ENCODE measurements at places on chromosomes 1 and 21.

GRCh38 chr21:42319376-42319775, 4.2 kb upstream of the TFF3 start:
- DNase-seq = no peak

GRCh38 chr1:22861764-22862440, 110.8 kb downstream of the LACTBL1 start:
- DNase-seq = no peak

DNA sequence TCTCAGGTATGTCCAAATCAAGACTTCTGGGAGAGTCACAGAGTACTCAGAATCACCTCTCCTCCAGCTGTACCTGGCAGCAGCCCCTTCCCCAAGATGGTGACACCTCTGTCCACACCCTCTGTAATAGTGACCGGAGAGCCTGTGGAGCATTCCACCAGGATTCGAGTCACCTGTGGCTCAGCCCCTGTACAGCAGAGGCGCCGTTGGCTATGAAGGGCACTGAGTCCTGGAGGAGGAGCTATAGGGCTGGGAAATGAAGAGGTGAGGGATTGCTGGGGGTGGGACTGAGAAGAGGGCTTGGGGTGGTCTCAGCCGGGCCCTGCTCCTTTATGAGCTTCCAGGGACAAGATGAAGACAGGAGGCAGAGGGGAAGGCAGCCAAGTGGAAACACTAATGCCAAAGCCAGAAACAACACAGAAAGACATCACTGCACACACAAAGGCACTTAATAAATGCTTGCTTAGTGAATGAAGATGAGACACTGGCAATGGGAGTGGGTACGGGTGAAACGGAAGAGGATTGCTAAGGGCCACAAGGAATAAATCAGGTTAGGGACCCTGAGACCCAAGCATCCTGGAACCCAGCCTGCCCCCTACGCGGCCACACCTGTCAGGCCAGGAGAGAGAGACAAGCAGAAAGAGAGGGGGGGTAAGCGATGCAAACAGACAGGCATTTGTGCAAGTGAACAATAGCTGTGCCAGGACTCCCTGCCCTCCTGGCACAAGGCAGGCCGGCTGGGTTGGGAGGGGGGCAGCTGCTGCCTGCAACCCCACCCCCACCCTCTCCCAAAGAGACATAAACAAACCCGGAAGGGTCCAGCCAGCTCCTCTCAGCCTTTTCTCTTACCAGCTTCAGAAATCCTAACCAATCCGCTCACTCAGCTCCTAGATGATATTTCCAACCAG, 3.9 kb downstream of the ARHGEF2 start:
- no peak for DNase-seq

- DNase-seq = peak; percentile 33
These were observed at the start of gene NCAM2 for GRCh38 chr21:20997636-20998455. Gene NCAM2 (plus strand): TSS chr21:20998409.

- peak; percentile 73 for DNase-seq
These were observed at the start of gene DENND1B for GRCh38 chr1:197775282-197776262. Gene DENND1B (minus strand): TSS chr1:197775480. CDS start chr1:197775155, 325 bp downstream.

DNA sequence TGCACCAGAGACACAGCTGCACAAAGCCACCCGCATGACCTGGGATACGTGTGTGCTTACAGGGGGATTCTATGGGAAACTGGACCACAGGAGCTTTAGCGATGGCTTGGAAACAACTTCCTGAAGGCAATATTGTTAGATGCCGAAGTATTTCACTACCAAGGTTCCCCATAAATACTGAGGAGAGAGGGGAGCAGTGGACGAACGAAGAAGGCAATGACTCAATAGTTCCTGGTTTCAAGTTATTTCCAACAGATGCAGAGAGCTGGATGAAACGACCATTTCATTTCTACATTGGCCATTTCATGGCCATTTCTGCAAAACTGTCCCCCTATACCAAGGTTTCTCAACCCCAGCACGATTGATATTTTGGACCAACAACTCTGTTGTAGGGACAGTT, 61.3 kb downstream of the CD34 start:
- no peak for DNase-seq

DNA sequence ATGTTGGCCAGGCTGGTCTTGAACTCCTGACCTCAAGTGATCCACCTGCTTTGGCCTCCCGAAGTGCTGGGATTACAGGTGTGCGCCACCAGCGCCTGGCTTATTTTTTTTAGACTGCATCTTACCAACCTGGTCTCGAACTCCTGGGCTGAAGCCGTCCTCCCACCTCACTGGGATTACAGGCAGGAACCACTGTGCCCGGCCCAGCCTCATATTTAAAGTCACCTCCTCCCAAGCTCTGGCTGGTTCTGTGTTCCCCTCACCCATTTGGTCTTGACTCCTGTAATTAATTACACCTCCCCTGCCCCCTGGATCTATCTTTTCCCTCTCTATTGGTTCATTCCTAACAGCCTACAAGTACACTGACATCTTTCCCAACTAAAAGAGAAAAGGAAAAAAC, 1.7 kb upstream of the EXOSC10 start:
- no peak for DNase-seq

- no peak for DNase-seq
These were observed 13.6 kb downstream of the DNAJC11 start for GRCh38 chr1:6688001-6688400.

- no peak for DNase-seq
These were observed 599.5 kb upstream of the B3GALT2 start for GRCh38 chr1:193785850-193786420.

- no peak for DNase-seq
These were observed 51.6 kb upstream of the ZC3H11B start for GRCh38 chr1:219664310-219665029.

DNA sequence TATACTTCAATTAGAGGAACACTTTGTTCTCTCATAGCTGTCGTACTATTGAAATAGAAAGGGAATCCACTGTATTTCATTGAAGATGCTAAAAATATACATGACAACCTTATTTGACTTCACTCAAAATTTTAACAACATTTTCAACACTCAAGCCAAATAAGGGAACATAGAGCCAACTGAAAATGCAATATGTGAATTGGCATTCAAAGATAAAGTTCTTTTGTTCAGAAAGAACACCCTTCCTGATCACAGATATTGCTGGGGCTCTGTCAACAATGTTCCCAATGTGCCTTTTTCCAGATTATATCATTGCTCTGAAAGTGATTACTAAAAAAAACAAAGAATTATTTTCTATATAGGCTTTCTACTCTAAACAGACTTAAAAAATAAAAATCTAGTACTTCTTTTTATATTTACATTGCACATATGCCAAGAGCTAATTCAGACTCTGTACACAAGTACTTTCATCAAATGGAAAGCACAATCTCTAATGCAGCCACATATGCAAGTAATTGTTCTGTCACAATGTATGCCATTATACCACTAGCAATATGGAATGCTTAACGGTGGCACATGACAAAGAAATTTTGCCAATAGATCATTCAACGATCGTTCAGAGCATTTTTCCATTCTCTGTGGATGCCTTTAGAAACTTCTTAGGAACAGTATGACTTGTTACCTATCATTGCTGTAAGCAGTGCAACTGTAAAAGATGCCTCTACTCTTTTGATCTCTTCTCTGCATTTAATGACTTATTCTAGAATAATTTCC, 171.0 kb downstream of the EIF4G3 start:
- DNase-seq = no peak

DNA sequence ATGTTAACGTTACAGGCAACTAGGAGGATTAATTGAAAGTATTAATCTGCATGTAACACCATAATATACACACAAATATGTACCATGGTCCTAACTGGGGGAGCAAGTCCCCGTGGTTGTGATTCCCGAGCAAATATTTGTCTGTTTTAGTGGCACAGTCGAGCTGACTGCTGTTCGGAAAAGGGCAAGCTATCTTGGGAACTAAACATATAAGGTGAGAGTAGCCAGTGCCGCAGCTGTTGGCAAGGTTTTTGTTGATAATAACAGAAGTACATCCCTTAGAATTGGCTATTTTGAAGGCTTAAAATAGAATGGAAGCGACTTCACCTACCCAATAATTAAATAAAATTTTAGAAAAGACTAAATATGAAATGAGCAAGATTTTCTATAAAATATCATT, 45.5 kb downstream of the UCHL5 start:
- DNase-seq = no peak

DNA sequence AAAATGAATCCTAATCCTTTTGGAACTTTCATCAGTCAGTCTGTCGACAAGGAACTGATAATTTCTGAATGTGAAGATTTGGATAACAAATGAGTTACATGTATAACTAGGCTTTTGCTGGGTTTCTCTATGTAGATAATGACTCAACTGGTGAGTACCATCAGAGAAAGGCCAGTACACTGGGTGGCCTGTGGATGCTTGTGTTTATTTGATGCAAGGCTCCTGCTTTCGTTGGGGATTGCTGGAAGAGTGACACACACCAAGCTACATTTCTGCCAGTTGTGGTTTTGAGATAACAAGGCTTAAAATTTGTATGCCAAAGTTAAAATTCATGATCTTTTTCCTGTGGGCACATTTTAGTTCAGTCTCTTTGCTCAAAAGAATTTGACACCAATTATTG, 115.7 kb upstream of the UBE2U start:
- DNase-seq = no peak

- no peak for DNase-seq
These were observed 99.6 kb downstream of the APP start for GRCh38 chr21:26070822-26071425.

DNA sequence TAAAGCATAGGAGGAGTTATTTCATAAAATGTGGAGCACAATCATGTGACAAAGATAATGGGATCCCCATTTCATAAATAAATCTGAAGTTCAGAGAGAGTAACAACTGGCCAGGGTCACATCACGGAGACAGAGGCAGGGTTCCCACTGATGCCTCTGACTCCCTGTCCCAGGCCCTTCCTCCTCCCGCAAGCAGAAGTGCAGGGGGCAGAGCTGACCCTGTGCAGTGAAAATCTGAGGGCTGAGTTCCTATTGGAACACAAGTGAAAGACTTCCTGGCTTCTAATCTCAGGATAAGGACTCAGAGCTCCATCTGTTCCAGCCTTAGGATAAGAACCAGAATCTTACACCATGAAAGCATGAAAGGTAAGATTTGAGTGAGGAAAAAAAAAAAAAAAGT, 22.0 kb downstream of the SELL start:
- DNase-seq = no peak

GRCh38 chr21:46154955-46155513, 345 bp downstream of the FTCD start:
- DNase-seq = no peak

- no peak for DNase-seq
These were observed 48.1 kb upstream of the FNBP1L start for GRCh38 chr1:93399781-93400180.

GRCh38 chr1:966704-967300, 520 bp downstream of the PLEKHN1 start:
- peak; percentile 64 for DNase-seq

GRCh38 chr1:110771245-110772022, 96.7 kb upstream of the KCNA3 start:
- no peak for DNase-seq

DNA sequence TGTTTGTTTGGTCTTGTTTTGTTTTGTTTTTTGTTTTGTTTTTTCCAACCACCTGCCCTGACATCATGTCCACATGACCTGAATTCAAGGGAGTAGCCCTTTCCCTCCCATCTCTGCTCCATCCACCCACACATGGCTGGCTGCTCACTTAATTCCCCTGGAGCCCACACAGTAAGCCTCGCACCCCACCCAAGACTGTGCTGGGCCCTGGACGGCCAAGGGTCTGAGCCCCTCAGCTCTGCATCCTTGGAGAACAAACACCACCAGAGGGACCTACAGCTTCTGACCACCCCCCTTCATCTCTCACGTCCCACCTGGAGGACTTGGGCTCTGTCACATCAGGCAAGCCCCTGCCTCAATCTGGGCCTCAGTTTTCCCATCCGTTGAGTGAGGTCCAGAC, 39.1 kb downstream of the MATN1 start:
- no peak for DNase-seq

- no peak for DNase-seq
These were observed 69.6 kb upstream of the BARHL2 start for GRCh38 chr1:90786709-90787108.

- no peak for DNase-seq
These were observed 102.6 kb upstream of the RRP15 start for GRCh38 chr1:218182455-218182854.

GRCh38 chr1:8418301-8418700, 100.4 kb downstream of the SLC45A1 start:
- DNase-seq = no peak

DNA sequence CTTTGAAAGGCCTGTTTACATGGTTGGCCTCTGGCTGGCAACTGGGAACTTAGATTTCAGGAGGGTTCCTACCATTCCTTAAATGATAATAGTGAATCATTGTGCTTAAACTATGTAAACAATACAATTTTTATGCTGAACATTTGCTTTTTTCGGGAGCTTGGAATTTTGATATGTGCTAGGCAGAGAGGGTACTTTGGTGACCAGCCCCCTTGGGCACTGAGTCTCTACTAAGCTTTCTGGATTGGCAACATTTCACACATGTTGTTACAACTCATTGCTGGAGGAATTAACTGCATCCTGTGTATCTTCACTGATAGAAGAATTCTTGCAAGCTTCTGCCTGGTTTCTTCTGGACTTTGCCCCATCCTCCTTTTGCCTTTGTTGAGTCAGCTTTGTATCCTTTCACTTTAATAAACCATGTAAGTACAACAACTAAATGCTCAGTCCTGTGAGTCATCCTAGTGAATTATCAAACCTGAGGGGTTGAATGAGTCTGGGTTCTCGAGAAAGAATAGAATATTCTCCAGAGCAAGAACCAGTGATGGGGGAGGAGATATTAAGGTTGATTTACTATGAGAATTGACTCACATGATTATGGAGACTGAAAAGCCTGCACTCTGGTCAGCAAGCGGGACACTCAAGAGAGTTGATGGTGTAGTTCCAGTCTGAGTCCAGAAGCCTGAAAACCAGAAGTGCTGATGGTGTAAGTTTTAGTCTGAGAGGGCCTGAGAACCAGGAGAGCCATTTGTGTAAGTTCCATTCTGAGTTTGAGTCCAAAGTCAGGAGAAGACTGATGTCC, 3.1 kb upstream of the SLC16A4 start:
- DNase-seq = no peak

GRCh38 chr1:220691053-220691684, 1.0 kb downstream of the C1orf115 start:
- DNase-seq = no peak

DNA sequence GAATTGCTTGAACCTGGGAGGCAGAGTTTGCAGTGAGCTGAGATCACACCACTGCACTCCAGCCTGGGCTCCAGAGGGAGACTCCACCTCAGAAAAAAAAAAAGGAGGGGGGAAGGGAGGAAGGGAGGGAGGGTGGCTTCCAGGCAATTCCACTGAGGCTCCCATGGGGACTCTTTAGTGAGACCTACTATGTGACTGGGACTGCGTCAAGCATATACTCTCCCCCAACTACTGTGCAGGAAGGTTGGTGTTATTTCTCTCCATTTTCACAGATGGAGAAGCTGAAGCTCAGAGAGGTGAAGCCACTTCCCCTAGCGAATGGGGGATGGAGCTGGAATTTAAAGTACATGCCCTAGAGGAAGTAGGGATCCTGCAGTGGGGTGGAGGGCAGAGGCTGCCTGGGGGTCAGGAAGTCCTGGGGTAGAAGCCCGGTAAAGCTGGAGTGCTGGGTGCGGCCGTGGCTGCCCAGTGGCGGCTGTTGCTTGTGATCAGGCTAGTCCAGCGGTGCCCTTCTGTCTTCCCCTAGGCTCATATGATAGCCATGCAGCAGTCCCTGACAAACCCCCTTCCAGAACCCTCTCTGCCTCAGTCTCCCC, 40.3 kb downstream of the RAP1GAP start:
- DNase-seq = no peak

Data from stimulated activated CD4-positive, alpha-beta T cell treated with anti-CD3 and anti-CD28 coated beads, Interleukin-12 subunit alpha, Interleukin-12 subunit beta, amount 100 ng/mL, for 24 hours (primary cell).